ENCODE measurements at places on chromosomes 3 and 15.

DNA sequence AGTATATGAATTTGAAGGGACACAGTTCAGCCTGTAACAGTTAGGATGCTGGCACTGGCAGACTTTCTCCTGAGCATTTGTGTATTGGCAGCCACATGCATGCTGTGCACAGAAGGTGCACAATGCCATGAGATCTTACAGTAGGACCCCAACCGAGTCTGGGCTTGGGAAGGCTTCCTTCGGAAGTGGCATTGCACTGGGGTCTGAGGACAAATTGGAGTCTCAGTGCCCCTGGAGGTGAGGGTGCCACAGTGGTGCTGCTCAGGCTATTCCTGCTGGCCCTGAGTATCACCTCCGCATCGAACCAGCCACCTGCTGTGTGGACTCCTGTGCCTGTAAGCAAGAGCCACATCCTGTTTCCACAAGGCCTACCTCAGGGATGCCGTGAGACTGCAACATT is 99.5 kb downstream of the DNAJB8 start:
- no peak for DNase-seq

GRCh38 chr3:121809249-121809648 is 25.6 kb downstream of the IQCB1 start:
- DNase-seq, result no peak

DNA sequence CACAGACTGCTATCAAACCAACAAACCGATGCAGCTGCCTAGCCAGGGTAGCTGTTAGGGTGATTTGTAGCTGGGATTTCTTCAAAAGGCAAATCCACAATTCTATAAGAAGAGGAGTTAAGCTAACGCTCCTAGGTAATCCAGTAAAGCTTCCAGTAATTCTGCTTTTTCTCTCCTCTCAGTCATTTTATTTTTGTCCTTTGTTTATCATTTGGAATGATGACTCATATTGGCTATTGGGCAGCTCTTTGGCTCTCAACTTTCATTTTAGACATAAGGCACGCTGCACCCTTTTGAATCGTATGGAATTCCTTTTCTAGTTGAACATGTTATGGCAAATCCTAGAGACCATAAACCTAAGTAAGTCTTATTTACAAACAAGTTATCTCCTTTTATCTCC is 53.2 kb upstream of the PPARG start:
- DNase-seq, result no peak

- DNase-seq, result no peak
Observed at GRCh38 chr3:64084640-64085039, 61.3 kb upstream of the PSMD6 start.

GRCh38 chr15:27933562-27933961 is 165.6 kb downstream of the OCA2 start:
- no peak for DNase-seq

DNA sequence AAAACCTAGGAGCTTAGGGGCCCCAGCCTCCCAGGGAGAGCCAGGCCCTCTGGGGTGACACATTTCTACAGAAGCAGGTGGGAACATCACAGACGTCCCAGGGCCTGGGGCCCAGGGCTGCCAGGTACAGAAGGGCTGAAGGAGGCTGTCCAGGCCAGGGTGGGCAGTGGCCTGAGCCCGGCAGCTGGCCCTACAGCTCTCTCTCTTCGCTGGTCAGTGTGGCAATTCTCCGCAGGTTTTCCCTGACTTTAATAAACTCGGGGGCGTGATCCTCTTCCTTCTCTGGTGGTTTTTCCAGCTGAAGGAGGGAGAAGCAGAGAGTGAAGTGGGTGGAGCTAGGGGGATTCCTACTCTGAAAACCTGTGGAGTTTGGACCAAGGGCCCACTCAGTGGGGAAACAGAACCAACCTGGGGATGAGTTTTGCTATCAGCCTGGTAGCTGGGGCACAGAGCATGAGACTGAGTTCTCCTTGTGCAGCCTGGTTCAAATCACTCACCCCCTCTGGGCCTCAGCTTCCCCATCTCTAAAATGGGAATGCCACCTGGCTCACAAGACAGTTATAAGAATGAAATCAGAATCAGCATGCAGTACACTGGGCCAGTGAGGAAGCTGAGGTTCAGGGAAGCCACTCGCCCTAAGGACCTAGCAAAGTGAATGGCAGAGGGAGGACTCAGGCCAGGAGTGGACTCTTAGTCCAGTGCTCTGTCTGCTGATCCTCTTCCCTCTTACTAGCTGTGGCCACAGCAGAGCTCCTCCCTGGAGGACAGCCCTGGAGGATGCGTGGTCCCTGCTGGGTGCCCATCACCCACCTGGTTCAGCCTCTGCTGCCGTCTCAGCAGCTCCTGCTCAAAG is 10.6 kb downstream of the FAM107A start:
- no peak for DNase-seq
